MV-4-11 (cell line): ENCODE measurements at places on chromosomes 1 and 21.
A peak's percentile ranks its signal among the peaks of the same experiment; 100 is the strongest.

- no peak for DNase-seq
Measured at GRCh38 chr1:219517031-219517430, 95.9 kb downstream of the ZC3H11B start.

DNA sequence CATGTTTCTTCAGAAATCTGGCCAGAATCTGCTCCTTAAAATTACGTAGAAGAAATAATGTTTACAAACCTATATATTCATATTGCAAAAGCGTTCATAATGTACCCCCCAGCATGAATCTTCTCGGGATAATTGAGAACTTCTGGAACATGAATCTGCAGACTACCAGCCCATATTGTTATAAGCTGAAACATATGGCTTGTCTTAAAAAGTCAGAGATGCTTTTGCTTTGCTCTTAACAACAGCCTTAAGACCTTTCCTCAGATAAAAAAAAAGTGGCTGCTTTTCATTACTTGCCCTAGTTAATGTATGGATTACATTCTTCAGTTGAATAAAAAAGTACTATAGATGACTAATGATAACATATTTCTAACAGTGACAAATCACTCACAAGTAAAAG, 15.0 kb upstream of the ZZZ3 start:
- DNase-seq: no peak

DNA sequence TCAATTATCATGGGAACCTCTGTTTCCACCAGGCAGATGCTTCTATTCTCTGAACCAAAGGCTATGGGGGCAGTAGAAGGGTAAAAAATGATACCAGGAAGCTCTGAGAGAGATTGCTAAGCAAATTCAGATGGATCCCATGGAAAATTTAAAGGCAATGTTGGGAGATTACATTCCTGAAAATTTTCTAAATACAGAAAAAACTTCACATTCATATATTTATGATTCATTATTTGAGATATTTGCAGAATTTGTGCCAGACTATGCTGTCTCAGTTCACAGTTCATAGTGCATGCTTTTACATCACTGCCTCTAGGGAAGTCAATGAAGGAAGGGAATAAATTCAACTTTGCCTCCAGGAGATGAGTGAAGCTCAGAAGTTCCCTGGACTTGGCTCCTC, 57.5 kb downstream of the KCNT2 start:
- no peak for DNase-seq

DNA sequence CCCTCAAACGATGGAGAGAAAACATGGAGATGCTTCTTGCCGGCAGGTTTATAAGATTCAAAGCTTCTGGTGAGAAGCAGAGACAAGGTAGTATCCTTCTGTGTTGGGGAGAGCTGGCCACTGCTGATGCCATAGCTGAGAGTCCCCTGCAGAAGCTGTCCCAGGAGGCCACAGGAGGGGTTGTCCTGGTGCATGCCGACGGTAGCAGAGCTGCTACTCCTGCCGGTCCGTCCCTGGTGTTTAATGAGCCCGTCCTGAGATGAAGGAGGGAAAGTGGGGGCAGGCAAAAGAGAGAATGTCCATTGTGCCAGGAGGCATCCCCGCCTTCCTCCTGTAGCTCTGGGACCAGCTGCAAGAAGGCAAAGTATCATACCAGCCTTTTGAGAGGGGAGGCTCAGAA, 10.4 kb upstream of the C2CD2 start:
- DNase-seq: no peak

DNA sequence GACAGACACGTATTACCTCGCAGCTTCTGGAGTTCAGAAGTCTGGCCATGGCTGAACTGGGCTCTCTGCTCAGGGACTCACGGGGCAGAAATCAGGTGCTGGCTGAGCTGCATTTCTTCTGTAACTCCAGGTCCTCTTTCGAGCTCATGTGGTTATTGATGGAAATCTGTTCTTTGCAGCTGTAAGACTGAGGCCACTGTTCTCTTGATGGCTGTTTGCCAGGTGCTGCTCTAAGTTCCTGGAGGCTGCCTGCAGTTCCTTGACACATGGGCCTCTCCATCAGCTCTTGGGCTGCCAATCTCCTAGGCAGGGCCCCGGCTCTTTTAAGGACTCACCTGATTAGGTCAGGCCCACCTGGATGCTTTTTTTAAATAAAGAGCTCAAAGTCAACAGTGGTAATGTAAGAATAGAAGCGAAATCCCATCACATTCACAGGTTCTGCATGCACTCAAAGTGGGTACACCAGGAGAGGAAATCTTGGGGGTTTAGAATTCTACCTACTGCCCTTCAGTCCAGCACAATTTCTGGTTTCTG, 139.1 kb downstream of the KAZN start:
- no peak for DNase-seq

DNA sequence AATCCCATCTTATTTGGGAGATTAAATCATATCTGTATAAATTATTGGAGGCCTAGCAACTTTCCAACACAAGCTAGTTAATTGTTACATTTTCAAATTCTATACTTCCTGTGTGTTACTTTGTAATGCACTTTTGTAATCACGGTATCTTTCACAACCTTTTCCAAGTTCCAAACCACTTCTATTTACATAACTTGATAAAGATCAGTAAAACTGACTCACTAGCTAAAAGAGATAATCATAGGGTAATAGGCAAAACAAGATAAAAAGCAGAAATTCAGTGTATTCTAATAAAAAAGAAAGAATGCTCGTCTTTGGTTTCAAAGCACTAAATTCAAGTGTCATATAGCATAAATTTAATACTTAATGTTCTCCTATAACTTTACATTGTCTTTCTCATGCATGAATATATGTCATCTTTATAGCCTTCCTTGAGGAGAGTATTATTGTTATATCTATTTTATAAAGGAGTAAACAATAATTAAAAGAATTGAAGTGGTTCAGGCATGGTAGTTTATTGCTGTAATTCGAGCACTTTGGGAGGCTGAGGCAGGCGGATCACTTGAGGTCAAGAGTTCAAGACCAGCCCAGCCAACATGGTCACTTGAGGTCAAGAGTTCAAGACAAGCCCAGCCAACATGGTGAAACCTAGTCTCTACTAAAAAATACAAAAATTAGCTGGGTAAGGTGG, 66.4 kb downstream of the RGS13 start:
- peak; percentile 31 for DNase-seq

DNA sequence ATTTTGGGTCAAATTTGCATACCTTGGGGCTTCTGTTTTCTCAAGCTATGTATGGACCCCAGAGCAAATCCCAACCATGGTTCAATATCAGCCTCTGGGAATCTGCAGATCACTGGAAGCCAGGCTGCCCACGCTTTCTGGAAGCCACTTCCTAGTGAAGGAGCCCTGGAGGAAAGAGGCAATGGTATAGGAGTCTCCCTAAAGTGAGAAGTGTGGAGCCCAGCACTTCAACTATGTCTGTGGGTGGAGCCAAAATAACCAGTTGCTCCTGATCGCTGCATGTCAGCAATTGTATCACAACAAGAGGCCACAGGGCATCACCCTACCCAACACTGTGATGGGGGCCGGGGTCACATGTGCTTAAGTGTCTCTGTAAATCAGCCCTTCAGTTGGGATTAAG, 26.9 kb downstream of the ETS2 start:
- no peak for DNase-seq

DNA sequence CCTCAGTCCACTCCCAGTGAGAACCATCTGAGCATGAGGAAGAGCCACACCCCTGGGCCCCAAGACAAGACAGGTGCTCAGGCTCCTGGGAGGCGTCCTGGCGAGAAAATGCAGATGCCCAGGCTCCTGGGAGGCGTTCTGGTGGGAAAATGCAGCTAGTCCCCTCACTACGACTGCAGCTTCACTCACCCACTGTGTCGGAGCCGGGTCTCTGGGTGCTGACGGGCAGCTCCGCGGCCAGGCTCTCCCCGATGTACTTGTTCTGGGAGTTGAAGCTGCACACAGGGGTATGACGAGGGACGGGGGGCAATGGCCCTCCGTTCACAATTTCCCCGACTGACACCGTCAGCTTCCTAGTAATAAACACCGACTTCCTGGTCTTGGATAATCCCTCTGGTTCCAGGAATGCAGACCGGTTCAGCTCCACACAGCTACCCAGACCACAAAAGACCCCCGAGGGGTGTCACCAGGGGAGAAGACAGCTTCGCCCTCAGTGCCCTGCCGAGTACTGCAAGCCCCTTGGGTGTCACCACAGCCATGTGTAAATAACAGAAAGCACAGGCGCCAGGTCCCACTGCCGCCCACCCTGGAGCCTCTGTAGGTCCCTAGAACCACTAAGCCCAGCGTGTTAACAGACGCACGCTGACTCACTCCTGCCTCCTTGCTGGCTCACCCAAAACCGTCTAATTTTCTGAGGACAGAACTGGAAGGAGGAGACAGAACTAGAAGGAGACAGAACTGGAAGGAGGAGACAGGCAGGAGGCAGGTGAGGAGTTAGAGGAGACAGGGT, 19.5 kb downstream of the MCM3AP start:
- no peak for DNase-seq

GRCh38 chr1:85975912-85976371, 180.6 kb downstream of the COL24A1 start:
- DNase-seq: no peak

DNA sequence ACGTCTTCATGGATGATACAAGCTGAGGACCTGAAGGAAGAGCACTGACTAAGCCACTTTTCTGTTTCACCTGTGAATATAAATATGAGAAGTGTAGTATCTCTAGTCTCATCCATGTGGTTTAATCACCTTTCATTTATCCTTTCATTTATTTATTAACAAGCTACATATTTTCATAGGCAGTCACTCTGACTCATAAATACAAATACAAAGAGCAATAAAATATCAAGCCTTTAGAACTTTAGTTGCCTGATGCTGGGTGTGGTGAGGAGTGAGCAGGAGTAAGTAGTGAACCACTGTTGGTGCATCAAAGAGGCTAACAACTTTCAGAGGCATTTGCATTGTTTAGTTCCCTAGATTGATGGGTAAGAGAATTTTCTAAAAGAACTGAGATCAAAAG, 269.0 kb upstream of the C1orf87 start:
- DNase-seq: no peak

- no peak for DNase-seq
Measured at GRCh38 chr1:180946056-180946455, 33.4 kb downstream of the KIAA1614 start.

DNA sequence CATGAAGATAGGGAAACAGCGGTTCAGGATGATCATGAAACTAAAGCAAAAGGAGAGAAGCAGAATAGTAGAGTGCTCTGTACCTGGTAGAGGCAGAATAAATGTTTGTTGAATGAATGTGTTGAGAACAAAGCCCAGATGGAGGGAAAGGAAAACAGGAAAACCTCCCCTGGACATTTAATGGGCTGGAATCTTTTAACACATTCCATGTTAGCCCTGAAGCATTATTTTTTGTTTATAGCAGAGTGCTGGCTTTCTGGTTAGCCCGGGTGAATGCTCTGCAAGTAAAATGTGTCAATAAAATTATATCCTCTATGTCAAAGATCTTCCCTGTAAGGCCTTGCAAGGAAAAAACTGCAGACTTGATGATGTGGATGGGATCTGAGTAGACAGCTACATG, 60.2 kb downstream of the ABCA4 start:
- DNase-seq: no peak

- peak; percentile 13 for DNase-seq
Measured at GRCh38 chr1:85894651-85895050, 186.4 kb upstream of the ZNHIT6 start.

- DNase-seq: no peak
Measured at GRCh38 chr1:209249785-209250440, 333.6 kb upstream of the CAMK1G start.

GRCh38 chr1:109296782-109297181, 10.0 kb downstream of the MYBPHL start:
- no peak for DNase-seq

GRCh38 chr1:175373786-175374623, 181.4 kb upstream of the KIAA0040 start:
- no peak for DNase-seq

DNA sequence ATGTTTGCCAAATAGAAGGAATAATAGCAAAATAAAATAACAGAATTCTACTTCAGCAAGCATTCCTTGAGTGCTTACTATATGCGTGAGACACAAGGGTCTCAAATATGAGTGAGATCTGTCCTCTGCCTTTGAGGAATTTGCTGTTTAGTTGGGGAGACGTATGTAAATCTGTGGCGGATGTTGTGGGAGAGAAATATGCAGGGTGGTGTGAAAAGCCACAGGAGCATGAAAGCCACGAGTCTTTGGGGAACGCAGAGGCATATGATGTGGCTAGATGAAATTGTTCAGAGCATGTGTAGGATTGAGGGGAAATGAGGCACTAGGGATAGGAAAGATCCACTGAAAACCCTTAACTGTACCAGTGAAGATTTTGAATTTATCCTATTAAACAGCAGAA, 244.4 kb downstream of the PBX1 start:
- DNase-seq: peak; percentile 16

DNA sequence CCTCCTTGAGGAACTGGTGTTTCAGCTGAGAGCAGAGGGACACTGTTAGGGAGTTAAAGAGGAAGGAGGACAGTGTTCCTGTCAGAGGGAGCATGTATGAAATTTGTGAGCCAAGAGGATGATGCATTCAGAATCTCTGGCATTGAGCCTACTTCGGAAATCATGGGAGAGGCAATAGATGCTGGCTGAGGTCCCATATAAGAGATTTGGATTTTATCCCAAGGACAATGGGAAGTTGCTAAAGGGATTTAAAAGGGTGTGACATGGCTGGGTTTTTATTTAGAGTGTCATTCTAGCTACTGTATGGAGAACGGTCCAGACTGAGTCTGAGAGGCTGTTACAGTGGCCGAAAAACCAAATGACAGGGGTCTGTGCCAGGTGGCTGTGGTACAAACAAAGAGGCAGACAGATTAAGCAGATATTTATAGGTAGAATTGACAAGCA, 403.2 kb upstream of the B3GALT2 start:
- no peak for DNase-seq

GRCh38 chr1:199954699-199955098, 72.8 kb upstream of the NR5A2 start:
- DNase-seq: no peak

DNA sequence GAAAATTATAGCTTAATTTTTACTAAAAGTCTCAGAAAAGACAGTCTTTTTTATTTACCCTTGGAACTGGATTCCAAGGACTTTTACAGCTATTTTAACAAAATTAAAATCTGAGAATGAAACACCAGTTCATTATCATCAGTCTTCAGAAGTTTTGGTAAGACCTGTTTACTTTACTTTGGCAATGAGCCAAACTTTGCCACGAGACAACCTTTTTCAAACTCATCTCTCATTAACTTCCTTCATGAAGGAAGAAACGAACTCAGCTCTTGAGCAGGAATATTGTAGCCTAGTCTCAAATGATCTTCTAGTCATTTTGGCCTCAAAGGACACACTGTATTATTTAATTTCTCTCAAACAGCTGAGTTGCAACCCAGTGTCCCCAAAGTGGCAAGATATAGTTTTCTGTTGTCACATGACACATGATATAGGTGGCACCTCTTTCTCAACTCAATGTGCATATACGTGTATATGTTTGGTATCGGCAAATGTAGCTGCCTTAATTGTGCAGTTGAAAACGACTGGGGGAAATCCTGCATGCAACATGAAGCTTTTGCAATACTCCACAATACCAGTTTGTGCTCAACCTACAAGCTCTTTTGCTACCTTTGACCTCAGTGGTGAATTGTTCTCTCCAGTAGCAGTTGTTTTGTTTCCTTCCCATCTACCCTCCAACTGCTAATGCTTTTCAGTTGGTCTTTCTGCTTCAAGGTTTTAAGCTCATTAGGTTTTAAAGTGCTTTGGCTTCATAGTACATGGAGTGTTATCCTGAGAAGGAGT, 8.4 kb upstream of the GNG4 start:
- DNase-seq: no peak
